ENCODE measurements at places on chromosomes 2 and 18.
A peak's percentile ranks its signal among the peaks of the same experiment; 100 is the strongest.

DNA sequence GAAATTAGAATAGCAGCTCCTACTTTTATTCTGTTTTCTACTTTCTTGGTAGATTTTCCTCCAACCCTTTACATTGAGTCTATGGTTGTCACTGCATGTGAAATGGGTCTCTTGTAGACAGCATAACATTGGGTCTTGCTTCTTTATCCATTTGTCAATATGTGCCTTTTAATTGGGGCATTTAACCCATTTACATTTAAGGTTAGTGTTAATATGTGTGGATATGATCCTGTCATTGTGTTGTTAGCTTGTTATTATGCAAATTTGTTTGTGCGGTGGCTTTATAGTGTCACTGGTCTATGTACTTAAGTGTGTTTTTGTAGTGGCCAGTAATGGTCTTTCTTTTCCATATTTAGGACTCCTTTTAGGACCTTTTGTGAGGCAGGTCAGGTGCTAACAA lies 276.9 kb upstream of the SPHKAP start:
- no peak for DNase-seq

DNA sequence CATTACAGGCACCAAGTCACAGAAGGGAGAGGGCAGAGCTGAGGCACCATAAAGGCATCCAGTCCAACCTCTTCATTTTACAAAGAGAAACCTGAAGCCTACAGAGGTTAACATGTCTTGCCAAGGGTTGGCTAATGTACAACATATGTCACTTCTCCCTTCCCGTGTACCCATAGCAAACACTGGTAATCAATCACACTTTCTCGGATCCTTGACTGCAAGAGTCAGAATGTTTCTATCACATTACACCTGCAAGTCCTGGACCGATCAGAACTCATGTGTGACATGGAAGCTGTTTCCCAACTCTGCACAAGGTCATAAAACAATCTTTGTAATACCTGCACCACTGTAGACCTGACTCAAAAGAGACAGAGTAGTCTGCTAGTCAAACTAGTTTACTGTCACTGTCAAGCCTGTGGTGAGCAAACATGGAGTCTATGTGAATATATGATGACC lies 6.0 kb downstream of the ANKRD44 start:
- peak; percentile 13 for DNase-seq

GRCh38 chr2:168034616-168035015 lies 212.8 kb downstream of the STK39 start:
- no peak for DNase-seq

- DNase-seq: no peak
Measured at GRCh38 chr2:136242100-136242499, 124.2 kb upstream of the CXCR4 start.

DNA sequence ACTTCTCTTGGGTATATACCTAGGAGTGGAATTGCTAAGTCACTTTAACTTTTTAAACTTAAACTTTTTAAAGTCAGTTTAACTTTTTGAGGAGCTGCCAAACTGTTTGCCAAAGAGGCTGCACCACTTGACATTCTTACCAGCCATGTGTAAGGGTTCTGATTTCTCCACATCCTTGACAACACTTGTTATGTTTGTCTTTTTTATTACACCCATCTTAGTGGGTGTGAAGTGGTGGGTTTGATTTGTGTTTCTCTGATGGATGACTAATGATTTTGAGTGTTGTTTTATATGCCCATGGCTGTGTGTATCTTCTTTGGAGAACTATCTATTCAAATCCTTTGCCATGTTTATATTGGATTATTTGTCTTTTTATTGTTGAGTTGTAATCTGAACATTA lies 13.6 kb downstream of the ASAP2 start:
- peak; percentile 43 for DNase-seq

- no peak for DNase-seq
Measured at GRCh38 chr2:175490360-175490791, 308.9 kb upstream of the ATP5MC3 start.

All from NCI-H510A treated with DMSO at 0.1 percent for 48 hours (cell line).